ENCODE measurements at places on chromosomes 2 and 18. TPM values are rescaled to one million over a fixed set of nuclear protein-coding genes. Genes with fewer than 3 reads are reported as not detected.

GRCh38 chr2:109448946-109449788, 164.6 kb downstream of the SEPTIN10 start:
- peak; percentile 87 for DNase-seq

The CFAP65 gene
- total RNA-seq: 0.78 TPM

The CCDC141 gene
- total RNA-seq: 8.1 TPM

The CELF4 gene
- not detected for total RNA-seq

- peak; percentile 75 for DNase-seq
Observed at GRCh38 chr18:7202169-7202568, 28.7 kb upstream of the LRRC30 start.

The LBX2 gene
- total RNA-seq: 1.9 TPM

- DNase-seq: no peak
Observed at GRCh38 chr2:144914113-144914512, 394.2 kb upstream of the ZEB2 start.

The SNORC gene
- not detected for total RNA-seq

- no peak for DNase-seq
Observed at GRCh38 chr2:189933911-189934399, 128.6 kb downstream of the MSTN start.

DNA sequence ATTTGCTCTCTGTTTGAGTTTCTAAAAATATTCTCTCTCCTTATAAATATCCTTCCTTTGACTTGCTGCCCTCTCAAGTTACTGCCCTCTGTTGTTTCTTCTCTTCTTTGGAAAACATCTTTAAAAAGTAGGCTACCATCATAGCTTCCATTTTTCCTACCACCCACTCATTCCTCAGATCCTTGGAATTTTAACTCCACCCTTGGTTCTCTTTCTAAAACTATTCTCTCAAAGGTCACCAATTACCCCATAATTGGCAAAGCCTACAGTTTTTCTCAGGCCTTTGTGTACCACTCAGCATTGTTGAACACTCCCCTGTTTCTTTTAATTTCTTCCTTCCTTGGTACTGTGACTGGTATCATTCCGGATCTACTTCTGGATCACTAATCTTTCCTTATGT, 43.0 kb upstream of the ITGAV start:
- DNase-seq: no peak

GRCh38 chr2:197121255-197121654, 189.3 kb downstream of the ANKRD44 start:
- no peak for DNase-seq

The KCNS3 gene
- total RNA-seq: 6.2 TPM

DNA sequence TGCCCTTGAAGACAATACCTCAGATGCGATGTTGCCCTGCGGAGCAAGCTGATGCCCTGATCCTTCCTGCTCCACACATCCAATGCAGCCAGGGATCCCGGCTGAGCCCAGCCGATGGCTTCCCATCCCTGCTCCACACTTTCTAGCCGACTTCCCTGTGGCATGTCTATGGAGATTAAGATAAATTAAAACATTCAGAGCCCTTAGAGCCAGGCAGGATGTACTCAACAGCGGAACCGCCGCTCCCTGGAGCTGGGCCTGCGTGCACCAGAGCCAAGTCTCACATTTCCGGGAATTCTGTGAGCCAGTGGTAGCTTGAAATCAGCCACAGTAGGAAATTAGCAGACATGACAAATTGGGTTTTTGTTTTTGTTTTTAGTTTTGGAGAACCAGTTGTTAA, 620.6 kb downstream of the GALR1 start:
- no peak for DNase-seq

The PROKR1 gene
- not detected for total RNA-seq

GRCh38 chr2:66693076-66693965, 258.4 kb downstream of the MEIS1 start:
- no peak for DNase-seq

DNA sequence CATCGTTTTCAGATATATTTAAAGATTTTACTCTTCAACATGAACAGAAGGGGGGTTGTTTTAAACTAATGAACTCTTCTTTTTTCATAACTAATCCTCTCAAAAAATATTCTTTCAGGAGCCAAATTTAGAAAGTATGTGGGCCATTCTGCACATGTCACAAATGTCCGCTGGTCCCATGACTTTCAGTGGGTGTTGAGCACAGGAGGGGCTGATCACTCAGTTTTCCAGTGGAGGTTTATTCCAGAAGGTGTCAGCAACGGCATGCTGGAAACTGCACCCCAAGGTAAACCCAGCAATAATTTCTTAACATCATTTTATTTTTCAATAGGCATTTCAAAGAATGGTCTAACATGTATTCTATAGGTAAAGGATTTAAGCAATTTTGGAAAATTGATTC, 136.0 kb downstream of the EML6 start:
- no peak for DNase-seq

The TSPYL6 gene
- total RNA-seq: not detected

- DNase-seq: peak; percentile 67
Observed at GRCh38 chr18:76709659-76710645, 112.4 kb upstream of the ZNF236 start.

GRCh38 chr18:10928011-10928771, 221.2 kb downstream of the PIEZO2 start:
- no peak for DNase-seq

- DNase-seq: no peak
Observed at GRCh38 chr2:27126252-27126710, 2.7 kb downstream of the ABHD1 start.

DNA sequence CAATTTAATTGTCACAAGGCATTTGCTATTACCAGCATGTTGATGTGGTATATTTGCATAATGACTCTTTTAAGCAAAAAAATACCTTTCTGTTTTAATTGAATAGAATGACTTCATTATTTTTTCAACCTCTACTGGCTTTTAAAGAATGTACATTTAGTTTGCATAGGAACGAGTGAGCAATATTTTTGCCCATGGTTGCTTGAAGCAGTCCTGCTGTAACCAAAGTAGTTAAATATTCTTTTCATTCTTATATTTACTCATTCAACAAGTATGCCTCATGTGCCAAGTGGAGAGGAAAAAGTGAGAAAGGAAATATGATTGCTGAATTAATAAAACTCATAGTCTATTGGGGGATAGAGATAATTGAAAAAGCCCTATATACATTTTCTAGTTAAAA, 184.7 kb downstream of the DSEL start:
- DNase-seq: no peak

- DNase-seq: no peak
Observed at GRCh38 chr18:63152096-63152495, 167.5 kb downstream of the BCL2 start.

GRCh38 chr2:69615078-69615625, 28.4 kb downstream of the AAK1 start:
- DNase-seq: no peak

The OR6B2 gene
- total RNA-seq: not detected

- no peak for DNase-seq
Observed at GRCh38 chr2:189834059-189834458, 49.8 kb downstream of the PMS1 start.

DNA sequence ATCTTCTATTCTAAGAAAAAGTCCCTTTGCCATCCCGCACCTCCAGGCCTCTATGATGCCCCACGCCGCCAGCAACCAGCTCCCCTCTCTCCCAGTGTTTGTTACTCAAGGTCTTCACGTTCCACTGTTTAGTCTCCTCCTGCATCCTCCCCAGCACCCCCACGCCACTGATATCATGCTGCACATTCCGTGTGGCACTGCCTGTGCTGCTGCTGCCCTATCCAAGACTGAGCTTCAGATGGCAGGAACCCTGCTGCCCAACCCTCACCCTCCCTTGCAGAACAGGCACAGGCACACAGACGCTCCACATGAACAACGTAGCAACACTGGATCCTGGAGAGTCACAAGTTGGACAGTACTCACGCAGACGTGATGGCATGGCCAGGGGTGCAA, 35.3 kb downstream of the MYO5B start:
- DNase-seq: no peak

- DNase-seq: peak; percentile 67
Observed at GRCh38 chr2:1854729-1855547, 110.6 kb upstream of the PXDN start.

- no peak for DNase-seq
Observed at GRCh38 chr2:4134551-4135550, 431.5 kb downstream of the DCDC2C start.

DNA sequence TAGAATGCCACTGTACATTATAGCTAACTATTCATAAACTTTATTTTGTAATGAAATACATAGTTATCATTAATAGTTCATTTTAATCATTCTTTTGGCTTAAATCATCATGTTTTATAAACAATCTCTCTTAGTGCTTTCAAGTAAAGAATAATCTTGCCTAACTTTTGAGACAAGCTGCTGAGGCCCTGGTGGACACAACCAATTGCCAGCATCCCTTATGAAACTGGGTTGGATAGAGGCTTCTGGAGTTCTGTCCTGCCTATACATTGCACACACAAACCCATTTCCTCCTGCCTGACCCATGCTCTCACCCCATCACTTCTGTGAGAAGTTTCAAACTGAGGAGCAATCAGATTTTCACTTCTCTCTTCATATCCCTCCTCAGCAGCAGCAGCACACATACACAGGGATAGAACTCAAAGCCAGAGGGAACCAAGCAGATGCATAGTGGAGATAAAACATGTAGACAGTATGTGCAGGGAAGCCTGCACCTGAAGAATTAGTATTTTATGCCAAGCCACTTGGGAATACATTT, 450.0 kb upstream of the SLC14A2 start:
- no peak for DNase-seq

DNA sequence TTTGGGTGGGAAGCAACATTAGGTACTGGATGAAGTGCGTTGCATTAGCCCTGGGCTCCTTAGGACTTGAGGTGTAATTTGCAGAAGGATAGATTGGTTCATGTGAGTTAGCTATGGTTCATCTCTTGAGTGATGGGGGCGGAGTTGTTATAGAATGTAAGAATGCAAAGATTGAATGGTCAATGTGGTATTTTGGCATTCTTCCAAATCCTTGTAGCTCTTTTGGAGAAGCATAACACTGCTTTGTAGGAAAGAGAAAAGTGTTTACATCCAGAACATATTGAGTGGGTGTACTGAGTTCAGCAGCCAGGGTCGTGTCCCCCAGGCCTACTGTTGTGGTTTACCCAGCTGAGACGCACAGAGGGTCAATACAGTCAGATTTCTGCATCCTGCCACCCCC, 173.5 kb downstream of the FMNL2 start:
- no peak for DNase-seq

DNA sequence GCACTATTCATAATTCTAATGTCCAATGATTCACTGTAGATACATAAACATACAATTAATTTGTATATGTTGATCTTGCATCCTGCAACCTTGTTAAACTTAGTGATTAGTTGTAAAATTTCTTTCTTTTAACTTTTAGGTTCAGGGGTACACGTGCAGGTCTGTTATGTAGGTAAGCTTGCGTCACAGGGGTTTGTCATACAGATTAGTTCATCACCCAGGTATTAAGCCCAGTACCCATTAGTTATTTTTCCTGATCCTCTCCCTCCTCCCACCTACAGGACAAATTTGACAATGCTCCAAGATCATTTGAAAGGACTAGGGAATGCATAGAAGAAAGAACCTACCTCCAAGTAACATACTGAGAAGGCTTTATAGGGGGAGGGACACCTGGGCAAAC, 290.1 kb downstream of the SRBD1 start:
- DNase-seq: no peak

DNA sequence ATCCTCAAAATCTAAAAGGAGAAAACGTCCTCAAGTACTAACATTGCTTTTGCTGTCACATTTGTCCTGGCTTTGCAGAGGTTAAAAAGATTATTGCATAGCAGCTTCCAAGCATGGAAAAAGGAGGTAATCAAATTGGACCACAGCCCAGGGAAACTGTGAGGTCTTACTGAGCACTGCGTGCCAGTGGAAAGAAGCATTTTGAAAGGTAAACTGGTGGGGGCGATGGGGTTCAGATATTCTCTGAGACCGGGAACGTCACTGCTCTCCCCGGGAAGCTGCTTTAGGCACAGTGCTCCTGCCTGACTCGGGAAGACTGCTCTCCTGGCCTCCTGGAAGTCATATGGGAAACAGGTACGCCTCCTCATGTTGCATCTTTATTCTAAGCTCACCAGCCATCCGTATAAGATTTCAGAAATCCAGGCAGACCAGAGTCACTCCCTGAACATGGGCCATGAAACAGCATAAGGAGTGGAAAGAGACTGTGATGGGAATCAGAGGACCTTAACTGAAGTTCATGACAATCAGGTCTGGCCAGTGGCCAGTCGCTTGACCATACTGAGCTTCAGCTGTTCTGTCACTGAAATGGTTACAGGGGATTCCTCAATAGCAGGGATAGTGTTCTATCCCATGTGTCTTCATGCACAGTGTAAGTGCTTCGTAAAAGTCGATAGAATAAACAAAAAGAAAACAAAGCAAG, 284.1 kb downstream of the TRIB2 start:
- DNase-seq: no peak

DNA sequence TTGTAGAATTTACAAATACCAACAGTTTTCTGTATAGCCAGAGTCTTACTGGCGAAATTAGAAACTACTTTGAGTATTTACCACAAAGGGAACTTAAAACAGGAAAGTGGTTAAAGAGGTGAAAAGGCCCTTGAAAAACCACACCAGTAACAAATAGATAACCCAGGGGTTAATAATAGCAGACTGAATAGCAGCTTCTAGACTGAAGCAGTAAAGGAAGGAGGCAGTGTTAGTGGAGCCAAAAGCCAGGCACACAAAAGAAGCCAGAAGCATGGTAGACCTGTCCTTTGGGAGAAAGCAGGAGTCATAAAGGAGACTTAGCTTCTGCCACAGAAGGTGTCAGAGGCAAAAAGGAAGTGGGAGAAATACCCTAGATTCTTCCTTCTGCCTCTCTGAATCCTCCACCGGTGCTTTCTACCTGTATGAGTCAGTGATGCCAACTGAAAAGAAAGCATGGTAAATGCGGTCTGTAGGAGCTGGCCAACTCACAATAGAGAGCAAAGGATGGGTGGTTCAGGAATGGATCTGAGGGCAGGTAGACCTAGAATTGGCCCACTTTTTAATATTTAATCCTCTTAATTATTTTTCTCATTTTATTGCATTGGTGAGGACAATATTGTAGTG, 97.3 kb downstream of the ARL6IP6 start:
- DNase-seq: no peak

The TRIB2 gene
- 35.4 TPM for total RNA-seq

DNA sequence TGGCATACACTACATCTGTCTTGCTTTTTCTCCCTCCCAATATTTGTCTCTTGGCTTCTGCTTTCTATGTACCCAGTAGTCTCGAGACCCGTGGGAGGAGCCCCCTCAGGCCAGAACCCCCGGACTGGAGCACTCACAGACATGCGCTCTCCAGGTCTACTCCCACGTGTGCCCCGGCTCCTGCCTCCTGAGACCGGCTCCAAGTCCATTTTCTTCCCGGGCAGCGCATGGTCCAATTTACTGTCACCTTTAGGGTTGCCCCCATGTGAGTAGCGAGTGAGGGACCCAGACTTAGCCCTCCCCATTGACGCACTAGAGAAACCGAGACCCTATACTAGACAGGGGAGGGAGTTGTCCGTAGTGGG, 11.8 kb upstream of the TEX51 start:
- DNase-seq: no peak

GRCh38 chr2:110877031-110877827, 144.9 kb downstream of the ACOXL start:
- DNase-seq: no peak

The KCNF1 gene
- total RNA-seq: not detected

The MC5R gene
- total RNA-seq: not detected

The CLEC4F gene
- not detected for total RNA-seq
